HS-5 (cell line): ENCODE measurements at places on chromosomes 12 and 14.

DNA sequence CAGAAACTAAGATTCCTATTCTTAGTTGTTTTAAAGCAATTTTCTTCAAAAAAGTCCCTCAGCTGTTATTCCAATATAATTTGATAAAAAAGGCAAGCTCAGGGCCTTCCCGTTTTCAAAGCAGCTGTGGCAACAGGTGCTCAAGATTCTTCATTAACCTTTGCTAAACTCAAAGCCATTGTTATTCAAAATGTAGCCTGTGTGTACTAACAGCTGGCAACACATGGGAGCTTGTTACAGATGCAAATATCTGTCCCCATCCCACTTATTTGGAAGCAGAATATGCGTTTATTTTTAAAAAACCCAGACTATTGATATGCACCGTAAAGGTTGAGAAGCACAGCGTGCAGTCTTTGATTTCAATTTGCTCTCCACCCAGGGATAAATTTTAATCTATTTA lies 210.4 kb upstream of the SYT10 start:
- DNase-seq: no peak

GRCh38 chr12:90808568-90808967 lies 146.4 kb downstream of the CCER1 start:
- no peak for DNase-seq

DNA sequence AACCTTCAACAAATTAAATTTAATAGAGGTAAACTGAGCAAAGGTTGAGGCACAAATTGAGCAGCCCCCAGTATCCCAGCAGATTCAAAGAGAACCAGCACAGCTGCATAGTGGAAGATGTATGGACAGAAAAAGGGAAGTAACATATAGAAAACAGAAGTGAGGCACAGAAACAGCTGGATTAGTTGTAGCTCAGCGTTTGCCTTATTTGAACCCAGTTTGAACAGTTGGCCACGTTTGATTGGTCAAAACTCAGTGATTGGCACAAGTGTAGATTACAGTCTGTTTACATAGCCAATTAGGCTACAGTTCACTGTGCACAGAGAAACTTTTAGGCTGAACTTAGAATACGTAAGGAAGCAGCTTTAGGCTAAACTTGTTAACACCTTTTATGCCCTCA lies 315.5 kb downstream of the RMST start:
- DNase-seq: no peak

- DNase-seq: peak; percentile 72
Observed at GRCh38 chr12:29581631-29582030, 84.1 kb upstream of the OVCH1 start.

GRCh38 chr12:125470838-125471783 lies 405.9 kb downstream of the AACS start:
- DNase-seq: no peak

- DNase-seq: no peak
Observed at GRCh38 chr14:79378020-79378419, 833.3 kb downstream of the DIO2 start.

DNA sequence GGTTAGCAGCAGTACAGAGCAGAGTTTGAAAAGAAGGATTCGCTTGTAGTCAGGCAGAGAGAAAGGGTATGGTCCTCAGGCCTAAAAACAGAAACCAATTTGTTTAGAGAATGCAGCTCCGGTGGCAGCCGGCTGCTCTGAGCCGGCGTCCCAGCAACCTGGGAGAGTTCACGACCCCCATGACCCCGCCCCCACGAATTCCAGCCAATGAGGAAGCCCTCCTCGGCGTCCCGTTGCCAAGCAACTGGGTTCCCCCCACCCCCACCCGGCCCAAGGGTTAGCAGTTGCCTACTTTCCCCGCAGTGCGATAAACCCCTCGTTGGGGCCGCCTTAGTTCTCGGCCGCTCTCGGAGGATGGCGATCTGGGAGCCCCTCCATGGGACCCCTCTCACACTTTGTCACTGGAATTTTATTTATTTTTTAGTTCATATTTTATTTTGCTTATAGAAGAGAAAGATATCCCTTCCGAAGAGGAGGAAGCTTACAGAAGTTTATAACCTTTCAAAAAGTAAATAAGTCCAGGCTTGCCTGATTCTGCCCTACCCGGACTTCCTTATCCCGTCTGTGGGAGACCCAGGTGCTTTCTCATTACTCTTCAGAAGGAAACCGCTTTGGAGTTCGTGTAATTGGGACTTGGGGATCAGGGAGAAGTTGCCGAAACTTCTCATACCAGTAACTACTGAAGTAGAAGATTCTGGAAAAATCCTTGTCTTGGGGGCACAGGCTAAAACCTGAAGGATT lies at the start of gene CCDC60:
Gene CCDC60, plus strand, starts transcription at position 300 of the 741 bp plus-strand sequence. CDS start 448 bp downstream, outside the sequence.
- DNase-seq: no peak

- peak; percentile 67 for DNase-seq
Observed at GRCh38 chr12:94795520-94795919, 145.2 kb upstream of the TMCC3 start.

DNA sequence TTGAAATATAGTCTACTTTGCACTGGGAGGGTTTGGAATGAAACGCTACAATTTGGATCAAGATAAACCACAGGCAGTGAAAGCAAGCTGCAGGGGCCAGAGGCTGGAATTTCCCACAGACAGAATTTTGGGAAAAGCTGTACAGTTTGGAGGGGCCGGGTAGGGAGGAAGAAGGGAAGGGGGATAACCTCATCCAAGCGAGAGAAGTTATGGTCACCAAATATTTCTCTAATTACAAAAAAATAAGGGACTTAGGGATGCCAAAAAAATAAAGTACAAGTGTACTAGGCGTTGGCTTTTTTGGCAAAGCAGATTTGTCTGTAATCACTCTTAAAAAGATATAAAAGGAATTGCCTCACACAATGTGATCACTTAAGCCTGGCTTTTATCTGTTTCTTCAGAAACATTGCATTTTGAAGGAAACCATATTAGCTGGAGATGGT lies 31.2 kb upstream of the ADGRD1 start:
- DNase-seq: no peak

DNA sequence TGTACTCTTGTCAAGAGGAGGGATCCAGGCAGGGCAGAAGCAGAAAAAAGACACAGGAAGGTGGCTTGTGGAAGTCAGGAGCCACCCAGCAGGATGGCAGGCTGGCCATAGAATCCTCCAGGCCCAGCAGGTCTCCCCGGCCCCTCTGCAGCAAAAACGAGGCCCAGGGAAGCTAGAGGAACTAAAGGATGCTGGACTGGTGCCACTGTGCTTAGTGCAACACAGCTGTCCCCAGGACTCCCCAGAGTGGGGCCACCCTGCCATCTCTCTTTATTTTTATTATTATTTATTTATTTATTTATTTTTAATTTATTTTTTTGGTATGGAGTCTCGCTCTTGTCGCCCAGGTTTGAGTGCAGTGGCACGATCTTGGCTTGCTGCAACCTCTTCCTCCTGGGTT lies 54.1 kb downstream of the PITPNM2 start:
- DNase-seq: no peak

DNA sequence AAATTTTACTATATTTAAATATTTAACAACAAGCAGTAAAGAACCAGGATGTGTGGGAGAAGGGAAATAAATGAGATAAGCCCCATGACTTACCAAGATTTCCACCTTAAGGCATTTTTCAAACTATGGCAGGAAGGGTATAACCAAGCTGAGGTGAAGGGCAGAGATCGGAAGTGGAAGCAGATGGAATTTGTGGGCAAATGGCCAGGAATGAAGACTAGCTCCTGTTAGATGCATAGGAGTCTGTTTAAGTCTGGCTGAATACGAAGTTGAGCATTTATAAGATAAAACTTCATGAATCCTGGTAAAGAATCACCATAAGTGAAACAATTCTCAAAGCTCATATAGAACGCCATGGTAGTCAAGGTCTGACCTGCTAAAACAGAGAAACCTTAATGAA lies 163.5 kb downstream of the DIO2 start:
- no peak for DNase-seq

DNA sequence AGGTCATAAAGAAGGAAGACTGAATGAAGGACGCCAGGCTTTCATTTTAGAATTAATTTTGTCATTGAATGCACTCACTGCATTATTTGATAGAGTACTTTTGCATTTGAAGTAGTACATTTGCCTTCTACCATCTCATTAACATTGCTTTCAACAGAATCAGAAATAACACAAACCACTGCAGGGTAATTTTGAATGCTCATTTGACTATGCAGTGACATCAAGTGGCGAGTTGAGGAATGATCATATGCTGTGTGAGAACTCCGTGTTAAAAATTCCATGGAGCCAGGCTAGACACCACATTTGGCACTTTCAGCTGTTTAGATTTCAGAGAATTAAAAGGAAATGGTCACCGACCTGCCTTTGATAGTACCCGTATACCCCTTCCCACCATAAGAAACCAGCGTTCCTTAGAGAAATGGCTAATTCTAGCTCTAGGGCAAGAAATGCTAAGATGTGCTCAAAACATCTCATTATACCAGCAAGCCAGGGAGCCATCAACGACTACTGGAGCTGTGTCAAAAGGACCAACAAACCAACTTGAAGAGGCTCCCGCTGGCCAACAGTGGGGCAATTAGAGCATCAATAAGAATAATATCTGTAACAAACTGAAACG lies 16.5 kb downstream of the HEBP1 start:
- DNase-seq: peak; percentile 44

GRCh38 chr12:79911889-79912656 lies 22.8 kb downstream of the PPP1R12A start:
- DNase-seq: no peak

DNA sequence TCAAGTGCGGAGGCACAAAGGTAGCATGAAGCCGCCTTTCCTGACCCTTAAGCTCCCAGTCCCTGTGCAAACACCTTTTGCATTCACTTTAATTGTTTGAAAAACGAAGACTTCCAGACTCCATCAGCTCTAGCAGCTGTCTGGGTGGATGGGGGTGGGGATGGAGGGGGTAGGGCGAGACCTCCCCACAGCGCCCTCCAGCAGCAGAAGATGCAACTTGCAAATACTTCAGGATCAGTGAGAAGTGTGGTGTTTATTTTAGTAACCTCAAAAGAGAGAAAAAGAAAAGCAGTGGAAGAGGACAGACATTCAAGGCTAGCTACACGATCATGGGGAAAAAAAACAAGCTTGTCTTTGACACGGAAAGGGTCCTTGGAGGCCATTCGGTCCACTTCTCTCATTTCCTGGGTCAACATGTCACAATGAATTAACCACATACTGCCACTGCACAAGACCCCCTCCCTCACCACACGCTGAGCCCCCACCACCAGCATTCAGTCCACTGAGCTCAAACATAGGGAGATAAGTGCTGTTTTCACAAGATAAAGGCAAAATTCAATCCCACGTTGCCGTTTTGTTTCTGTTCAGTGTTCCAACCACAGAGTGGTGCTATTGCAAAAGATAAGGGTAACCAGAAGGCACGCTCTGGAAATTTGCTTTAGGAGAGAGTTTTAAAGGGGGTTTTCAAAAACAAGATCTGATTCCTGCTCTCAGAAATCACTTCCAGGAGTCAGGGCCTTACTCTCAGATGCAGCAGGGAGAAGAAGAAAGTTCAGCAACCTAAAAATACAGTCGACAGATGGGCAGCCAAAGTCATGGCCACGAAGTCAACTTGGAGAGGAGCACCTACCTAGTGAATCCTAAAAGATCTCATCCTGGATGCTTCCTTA lies 3.3 kb upstream of the NTF3 start:
- no peak for DNase-seq

DNA sequence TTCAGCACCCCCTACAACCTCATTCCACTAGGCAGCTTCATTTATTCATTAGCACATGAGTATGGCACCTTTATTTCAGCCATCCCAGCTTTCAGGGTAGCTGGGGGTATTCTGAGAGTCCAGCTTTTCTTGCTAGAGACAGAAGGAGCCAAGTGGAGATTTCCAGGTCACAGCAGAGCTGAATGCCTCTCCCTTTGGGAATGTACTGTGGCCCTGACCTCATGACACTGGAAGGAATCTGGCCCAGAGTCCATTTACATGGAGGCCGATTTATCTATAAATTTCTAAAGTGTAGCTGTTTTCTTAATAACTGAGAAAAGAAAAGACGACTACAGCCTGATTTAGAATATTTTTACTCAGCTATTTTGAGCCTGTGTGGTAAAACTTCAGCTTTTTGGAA lies 47.2 kb upstream of the JDP2 start:
- no peak for DNase-seq

DNA sequence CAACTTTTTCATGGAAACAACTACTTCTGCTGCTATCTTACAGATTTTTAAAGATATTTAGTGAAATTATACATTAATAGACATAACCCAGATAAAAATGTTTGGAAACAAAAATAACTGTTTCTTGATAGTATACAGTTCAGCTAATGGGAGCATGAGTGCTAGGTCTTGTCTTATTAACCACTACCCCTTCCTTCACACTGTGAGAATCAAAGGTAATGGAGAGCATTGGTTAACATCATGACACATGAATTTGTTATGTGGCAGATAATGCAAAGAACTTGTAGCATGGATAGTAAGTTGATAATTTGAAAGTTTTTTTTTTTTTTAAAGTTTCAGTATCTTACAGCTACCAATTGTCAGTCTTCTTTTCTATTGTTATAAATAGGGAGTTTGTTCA lies 44.2 kb downstream of the CCDC91 start:
- DNase-seq: no peak

DNA sequence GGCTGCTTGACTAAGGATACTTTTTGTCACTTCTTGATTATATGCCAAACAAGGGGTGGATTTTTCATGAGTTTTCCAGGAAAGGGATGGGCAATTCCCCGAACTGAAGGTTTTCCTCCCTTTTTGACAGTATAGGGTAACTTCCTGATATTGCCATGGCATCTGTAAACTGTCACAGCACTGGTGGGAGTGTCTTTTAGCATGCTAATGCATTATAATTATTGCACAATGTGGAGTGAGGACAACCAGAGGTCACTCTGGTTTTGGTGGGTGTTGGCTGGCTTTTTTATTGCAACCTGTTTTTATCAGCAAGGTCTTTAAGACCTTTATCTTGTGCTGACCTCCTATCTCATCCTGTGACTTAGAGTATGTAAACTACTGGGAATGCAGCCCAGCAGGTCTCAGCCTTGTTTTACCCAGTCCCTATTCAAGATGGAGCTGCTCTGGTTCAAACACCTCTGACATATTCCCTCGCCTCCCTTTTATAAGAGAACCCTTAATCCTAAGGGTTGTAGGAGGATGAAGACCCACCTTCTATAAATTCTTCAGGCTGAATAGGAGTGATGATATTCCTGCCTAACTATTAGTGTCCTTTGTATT lies 471.2 kb downstream of the ATP23 start:
- DNase-seq: no peak

- DNase-seq: no peak
Observed at GRCh38 chr12:101468948-101469347, 6.2 kb upstream of the SPIC start.

DNA sequence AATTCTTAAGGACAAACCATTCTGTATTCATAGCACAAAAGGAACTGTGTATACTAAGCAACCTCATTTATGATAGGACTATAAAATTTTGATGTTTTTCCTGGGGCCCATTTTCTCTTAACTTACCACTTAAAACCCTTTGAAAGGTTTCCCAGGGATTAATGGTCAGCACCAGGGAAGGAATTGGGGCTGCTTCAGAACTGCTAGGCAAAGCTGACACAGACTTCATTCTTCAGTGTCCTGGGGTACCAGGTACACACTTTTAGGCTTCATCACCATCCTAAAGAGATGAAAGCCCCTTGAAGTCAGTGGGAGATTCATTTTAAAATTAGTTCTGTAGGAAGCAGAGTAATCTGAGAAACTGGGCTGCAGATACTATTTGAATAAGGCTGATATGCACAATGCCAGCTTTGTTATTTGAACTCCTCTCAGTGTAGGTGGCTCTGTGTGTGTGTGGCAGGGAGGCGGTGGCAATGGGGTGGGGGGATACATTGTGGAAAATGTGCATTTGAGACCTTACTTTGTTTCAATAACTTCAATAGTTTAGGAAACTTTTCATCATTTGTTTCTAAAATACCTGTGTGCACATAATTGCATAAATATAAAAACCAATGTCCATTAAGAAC lies 329.3 kb upstream of the DCN start:
- no peak for DNase-seq
